ENCODE measurements at places on chromosomes 2 and 18.

GRCh38 chr2:167057446-167057845 lies 169.2 kb downstream of the XIRP2 start:
- no peak for DNase-seq

DNA sequence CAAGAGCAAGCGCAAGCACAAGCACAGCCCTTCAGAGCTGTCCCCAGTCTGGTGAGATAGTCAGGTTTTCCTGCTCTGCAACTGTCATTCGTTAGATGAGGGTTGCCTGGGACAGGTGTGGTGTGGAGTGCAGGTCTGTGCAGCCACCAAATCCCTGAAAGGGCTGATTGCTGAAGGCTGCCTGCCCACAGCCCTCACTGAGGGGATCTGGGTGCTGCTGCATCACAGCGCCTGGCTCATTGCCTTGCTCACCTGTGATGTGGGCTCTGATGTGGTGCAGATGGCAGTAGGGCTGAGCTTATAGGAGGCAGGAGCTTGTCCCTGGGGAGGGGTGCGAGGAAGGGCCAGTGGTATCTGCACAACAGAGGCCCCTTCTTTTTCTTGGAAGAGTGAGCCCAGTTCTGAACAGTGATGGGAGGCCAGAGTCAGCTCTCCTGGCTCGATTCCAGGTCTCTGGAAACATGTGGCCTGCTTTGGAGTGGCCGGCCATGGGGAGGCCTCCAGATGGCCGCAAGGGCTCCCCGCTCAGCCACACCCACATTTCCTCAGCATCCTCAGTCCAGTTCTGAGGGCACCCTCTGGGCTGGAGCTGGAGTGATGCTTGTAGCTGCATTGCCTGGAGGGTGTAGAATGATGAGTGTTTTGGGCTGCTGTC lies 11.4 kb downstream of the UBE2F start:
- no peak for DNase-seq

DNA sequence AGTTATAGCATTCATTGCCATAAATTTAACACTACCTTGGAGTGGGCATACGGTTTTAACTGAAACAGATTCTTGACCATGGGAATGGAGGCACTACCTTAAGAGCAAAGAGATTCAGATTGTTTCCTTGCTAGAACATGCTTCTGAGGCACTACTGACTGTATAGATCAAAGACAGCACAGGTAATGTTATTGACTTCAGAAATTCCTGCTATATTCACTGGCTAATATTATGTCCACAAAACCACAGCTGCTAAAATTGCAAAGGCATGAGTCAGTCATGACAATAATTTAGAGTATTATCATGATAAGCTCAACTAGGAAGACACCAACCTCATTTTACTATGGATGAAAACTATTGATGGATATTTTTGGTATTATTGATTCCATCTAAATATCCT lies 39.4 kb downstream of the SLC8A1 start:
- DNase-seq = no peak

DNA sequence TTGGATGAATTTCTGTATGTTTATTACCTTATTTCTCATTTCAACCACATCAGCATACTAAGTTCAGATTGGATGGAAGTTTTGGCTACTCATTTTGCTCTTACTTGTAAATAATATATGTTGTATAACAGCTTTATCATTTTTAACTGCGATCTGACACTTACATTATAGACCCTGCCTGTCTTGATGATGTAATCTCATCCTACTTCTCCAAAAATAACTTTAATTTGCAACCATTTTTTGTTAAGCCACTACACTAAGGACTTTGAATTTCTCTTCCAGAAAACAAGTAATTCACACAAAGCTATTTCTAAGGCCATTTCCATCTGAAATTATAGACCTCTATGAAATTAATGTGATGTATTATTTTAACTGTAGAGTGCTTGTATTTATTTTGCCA lies 240.7 kb downstream of the WDR7 start:
- DNase-seq = no peak

DNA sequence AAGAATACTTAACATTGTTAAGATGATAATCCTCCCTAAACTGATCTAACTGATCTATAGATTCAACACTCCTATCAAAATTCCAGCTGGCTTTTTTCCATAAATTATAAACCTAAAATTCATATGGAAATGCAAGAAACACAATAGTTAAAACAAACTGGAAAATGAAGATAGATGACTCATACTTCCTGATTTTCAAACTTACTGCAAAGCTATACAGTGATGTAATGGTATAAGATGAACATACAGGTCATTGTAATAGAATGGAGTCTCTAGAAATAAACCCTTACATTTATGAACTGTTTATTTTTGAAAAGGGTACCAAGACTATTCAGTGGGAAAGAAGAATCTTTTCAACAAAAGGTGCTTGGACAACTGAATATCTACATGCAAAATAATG lies 32.3 kb downstream of the UBXN4 start:
- DNase-seq = no peak

GRCh38 chr18:24427484-24427883 lies 1.0 kb downstream of the IMPACT start:
- DNase-seq = no peak

GRCh38 chr18:32349728-32350395 lies 120.8 kb downstream of the GAREM1 start:
- DNase-seq = peak; percentile 9

Data from H54 (cell line).